ENCODE measurements at places on chromosomes 2 and 18.

- no peak for DNase-seq
Observed at GRCh38 chr2:136844546-136844945, 79.2 kb downstream of the THSD7B start.

- no peak for DNase-seq
Observed at GRCh38 chr2:58057707-58058530, 11.3 kb downstream of the VRK2 start.

- no peak for DNase-seq
Observed at GRCh38 chr2:175312137-175312536, 130.6 kb upstream of the ATP5MC3 start.

DNA sequence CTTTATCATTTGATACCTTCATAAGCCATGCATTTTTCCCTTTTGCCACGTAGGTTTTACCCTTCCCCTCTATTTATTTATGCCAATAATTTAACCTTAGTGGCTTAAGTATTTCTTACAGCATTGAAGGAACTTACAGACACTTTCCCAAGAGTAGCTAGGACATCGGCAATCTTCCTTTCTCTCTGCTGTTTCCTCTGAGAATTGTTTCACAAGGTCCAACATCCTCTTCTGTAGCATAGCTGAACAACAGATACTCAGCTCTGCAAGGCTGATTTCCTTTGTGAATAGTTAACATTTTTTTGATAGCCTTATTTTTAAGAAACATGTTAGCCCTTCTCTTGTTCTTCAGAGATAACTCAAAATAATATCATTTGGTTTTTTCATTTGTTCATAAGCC, 1.1 kb upstream of the GCA start:
- no peak for DNase-seq

GRCh38 chr2:119011162-119011909, 69.3 kb downstream of the MARCO start:
- DNase-seq = peak; percentile 21

- no peak for DNase-seq
Observed at GRCh38 chr18:80252136-80252535, 4.8 kb upstream of the PARD6G start.

- no peak for DNase-seq
Observed at GRCh38 chr18:53862921-53863320, 361.5 kb downstream of the MBD2 start.

DNA sequence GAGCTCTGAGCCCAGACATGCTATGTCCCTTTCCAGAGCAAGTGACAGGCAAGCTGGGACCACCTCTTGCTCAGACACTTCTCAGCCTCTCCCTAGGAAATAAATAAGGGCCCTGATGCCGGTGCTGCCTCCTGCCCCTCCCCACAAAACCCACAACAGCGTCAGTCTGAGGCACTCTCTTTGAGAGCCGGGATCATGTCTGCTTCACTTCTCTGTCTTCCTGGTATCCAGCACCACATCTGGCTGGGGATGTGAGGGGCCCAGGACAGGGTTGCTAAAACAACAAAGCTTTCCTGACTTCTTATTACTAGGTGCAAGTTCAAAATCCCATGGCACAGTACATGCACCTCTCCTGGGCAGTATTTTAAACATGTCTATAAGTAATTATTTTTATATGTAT, 103.9 kb upstream of the GLI2 start:
- no peak for DNase-seq

All from RCC 7860 (cell line).